Osteocyte (in vitro differentiated cells): ENCODE measurements at places on chromosomes 12 and 14. TPM values are rescaled to one million over a fixed set of nuclear protein-coding genes. Genes with fewer than 3 reads are reported as not detected.
A peak's percentile ranks its signal among the peaks of the same experiment; 100 is the strongest.

GRCh38 chr14:94446126-94446525, 6.5 kb downstream of the SERPINA11 start:
- H3K4me3 ChIP-seq = no peak overlapping the region
- H3K27me3 ChIP-seq = peaks cover 21% of the 10 kb centered on the region

The GALNT16 gene
- 2.6 and 3.1 TPM in 2 replicates for total RNA-seq

- H3K4me1 ChIP-seq = peaks cover 40% of the 10 kb centered on the region
- H3K27me3 ChIP-seq = no peaks in the 10 kb centered on the region
- no peak for DNase-seq
- H3K4me3 ChIP-seq = no peak overlapping the region
Measured at GRCh38 chr14:99791476-99792209, 1.6 kb upstream of the EML1 start.

GRCh38 chr12:29743801-29744200, 39.9 kb downstream of the TMTC1 start:
- peak overlapping the region; percentile 89 for H3K27ac ChIP-seq
- H3K4me3 ChIP-seq = no peak overlapping the region
- H3K27me3 ChIP-seq = no peaks in the 10 kb centered on the region

DNA sequence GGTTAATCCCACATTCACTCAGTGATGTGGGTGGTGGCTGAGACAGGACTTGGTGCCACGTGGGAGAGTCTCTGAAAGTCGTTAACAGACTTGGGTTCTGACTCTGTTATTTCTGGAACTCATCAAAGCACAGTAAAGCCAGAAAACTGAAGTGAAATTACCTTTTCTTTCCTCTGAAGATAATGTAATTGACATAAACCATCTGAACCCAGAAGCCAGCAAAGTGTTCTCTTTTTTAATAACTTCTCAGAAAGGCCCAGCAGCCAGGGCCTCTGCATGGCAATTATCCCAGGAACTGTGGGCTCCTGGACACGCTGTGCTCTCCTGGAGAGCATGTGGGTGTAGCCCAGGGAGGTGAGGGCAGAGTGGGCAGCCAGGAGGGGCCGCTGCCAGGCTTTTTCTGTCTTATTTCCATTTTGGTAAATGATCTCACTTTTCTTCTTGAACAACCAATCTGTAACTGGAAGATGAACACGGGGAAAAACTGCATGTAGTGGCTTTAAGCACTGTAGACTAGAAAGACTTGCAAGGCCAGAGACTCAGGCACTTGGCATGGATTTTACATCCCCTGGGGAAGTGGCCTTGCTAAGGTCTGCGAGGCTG, 444.1 kb upstream of the TMEM132C start:
- DNase-seq = no peak
- no peaks in the 10 kb centered on the region for H3K36me3 ChIP-seq
- no peak overlapping the region for H3K4me3 ChIP-seq
- H3K27ac ChIP-seq = no peak overlapping the region

DNA sequence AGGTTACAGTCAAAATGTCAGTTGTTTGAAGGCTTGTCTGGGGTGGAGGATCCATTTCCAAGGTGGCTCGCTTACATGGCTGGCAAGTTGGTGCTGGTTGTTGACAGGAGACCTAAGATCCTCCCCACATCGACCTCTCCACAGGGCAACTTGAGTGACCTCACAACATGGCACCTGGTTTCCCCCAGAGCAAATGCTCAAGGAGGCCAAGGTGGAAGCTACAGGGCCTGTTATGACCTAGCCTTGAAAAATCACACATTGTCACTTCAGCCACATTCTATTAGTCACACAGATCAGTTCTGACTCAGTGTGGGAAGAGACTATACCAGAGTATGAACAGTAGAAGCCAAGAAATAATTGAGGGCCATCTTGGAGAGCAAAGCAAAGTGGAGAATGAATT, 11.3 kb upstream of the GNG2 start:
- peaks cover 2% of the 10 kb centered on the region for H3K4me1 ChIP-seq
- H3K36me3 ChIP-seq = no peaks in the 10 kb centered on the region
- peaks cover 6% of the 10 kb centered on the region for H3K27me3 ChIP-seq
- no peak overlapping the region for H3K4me3 ChIP-seq
- H3K27ac ChIP-seq = no peak overlapping the region

DNA sequence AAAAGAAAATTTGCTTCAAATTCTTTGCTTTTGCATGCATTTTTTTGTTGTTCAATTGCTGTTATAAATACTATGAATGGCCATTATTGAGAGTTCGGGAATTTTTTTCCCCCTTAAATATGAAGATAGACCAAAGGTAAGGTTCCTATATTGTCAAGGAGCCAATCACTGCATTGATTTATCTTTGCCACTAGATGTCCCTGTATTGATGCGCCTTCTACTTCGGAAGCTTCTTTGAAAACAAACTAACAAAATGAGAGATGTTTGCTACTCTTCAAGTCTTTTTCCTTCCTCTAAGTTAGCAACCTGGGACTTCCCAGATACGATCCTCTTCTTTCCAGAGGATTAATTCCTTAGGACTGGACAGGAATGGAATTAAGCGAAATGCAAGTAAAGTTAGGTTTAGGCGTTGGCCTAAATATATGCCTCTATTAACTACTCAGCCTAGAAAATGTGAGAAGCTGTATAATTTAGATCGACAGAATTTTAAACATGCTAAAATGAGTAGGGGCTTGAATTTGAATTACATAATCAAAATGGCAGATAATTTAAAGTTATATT, 318.1 kb downstream of the AEBP2 start:
- H3K27me3 ChIP-seq = no peaks in the 10 kb centered on the region
- H3K27ac ChIP-seq = peak overlapping the region; percentile 72
- no peak for DNase-seq
- no peak overlapping the region for H3K4me3 ChIP-seq
- H3K36me3 ChIP-seq = peaks cover 3% of the 10 kb centered on the region
- peaks cover 54% of the 10 kb centered on the region for H3K4me1 ChIP-seq

GRCh38 chr12:12511021-12511783, 51.5 kb downstream of the DUSP16 start:
- no peak overlapping the region for H3K4me3 ChIP-seq
- DNase-seq = no peak
- H3K4me1 ChIP-seq = peaks cover 19% of the 10 kb centered on the region
- H3K27ac ChIP-seq = no peak overlapping the region

- H3K27me3 ChIP-seq = no peaks in the 10 kb centered on the region
- H3K4me3 ChIP-seq = no peak overlapping the region
- H3K36me3 ChIP-seq = no peaks in the 10 kb centered on the region
- H3K4me1 ChIP-seq = no peaks in the 10 kb centered on the region
- H3K27ac ChIP-seq = no peak overlapping the region
Measured at GRCh38 chr14:106518054-106518943, 991.9 kb downstream of the TMEM121 start.

The NFE2 gene
- total RNA-seq = 0.30 TPM in 1 of 2 replicates, not detected in the other

GRCh38 chr14:63854330-63854729, 1.5 kb downstream of the SYNE2 start:
- peaks cover 18% of the 10 kb centered on the region for H3K4me1 ChIP-seq
- DNase-seq = no peak
- H3K4me3 ChIP-seq = peak overlapping the region; percentile 91
- no peaks in the 10 kb centered on the region for H3K27me3 ChIP-seq
- H3K36me3 ChIP-seq = no peaks in the 10 kb centered on the region
- H3K27ac ChIP-seq = no peak overlapping the region

The CD4 gene
- 0.60 and 0.62 TPM in 2 replicates for total RNA-seq

DNA sequence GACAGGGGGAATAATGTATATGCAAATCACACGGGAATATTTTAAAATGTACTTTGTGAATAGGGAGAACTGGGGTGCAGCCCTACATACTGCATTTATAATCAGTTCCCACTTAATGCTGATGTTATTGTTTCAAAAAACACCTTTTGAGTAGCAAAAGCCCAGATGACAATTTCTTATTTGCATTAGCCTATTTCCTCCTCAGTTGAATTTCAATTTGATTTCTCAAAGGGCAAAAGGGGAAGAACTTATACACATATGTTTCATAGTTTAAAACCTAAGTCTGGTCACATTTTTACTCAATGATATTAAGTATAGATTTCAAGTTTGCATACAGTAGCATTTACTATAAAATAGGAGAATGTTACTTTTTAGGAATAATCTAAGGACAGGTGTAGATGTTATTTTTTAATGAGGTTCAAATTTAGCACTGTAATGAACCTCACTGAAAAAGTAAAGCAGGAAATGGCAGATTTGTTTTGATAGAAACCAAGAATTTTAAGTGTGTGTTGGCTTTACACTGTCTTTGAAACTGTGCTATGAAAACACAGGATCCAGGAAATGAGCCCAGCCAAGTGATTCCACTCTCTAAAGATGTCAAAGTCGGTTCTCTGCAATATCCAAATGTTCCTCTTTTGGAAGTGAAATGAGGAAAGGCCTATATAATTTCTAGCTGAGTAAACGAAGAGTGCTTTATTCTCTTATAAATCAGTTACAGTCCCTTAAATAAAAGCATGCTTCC, 367.4 kb downstream of the BTG1 start:
- no peaks in the 10 kb centered on the region for H3K36me3 ChIP-seq
- no peak for DNase-seq
- peaks cover 21% of the 10 kb centered on the region for H3K4me1 ChIP-seq
- H3K27ac ChIP-seq = peak overlapping the region; percentile 55
- no peaks in the 10 kb centered on the region for H3K27me3 ChIP-seq

The MMP17 gene
- total RNA-seq = 1.7 and 2.9 TPM in 2 replicates

DNA sequence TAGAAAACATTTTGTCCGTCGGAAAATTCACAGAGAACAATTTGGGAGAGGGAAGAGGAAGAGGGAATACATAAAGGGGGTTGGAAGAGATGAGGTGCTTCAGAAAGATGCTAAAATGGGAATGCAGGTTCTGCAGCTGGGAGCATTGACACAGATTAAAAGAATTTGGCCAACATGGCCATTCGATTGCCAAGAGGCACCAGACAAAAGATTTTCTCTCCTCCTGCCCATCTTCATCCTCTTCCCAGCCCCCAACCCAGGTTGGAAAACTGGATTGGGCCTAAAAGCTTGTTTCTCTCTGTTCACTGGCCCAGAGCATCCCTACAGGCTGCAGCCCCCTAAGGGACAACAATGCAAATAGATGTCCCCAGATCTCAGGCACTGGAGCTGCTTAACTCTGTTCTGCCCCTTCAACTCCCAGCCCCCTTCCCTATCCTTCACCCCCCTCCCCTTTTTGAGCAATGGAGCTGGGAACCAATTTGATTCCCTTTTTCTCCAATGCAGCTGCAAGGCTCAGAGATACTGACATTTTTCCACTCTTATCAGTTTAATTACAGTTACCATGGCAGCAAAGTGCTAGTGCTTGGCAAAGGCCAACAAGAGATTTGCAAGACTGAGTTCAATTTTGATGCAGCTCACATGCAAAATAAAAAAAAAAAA, 1.9 kb downstream of the LMO3 start:
- peaks cover 58% of the 10 kb centered on the region for H3K27me3 ChIP-seq
- H3K4me1 ChIP-seq = peaks cover 17% of the 10 kb centered on the region
- no peaks in the 10 kb centered on the region for H3K36me3 ChIP-seq
- DNase-seq = no peak

DNA sequence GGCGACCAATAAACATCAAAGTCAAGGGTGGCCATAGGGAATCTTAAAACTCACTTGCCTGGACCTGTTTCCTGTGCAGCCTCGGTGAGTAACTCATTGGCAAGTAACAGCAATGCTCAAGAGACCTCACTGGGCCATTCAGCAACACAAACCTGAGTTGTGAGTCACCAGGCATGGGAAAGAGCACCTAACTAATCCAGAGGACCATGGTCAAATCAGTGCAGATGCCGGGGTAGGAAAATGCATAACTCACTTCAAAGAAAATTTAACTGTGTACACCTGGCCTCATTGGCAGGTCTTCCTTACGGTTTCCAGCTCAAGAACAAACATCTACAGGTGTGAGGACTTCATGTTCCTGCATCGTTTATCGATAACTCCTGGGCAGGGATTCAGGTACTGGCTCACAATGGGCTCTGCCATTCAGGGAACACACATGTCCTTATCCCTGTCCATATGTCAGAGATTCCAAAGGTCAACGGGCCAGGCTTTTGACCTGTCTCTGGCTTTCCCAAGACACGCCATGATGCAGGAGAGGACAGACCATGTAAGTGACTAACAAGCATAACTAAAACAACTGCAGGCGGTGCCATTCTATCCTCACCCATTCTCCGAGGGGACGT, 211.8 kb downstream of the ANO2 start:
- H3K4me1 ChIP-seq = no peaks in the 10 kb centered on the region
- no peak overlapping the region for H3K27ac ChIP-seq
- no peaks in the 10 kb centered on the region for H3K27me3 ChIP-seq
- H3K36me3 ChIP-seq = no peaks in the 10 kb centered on the region
- H3K4me3 ChIP-seq = no peak overlapping the region
- DNase-seq = peak; percentile 38

GRCh38 chr12:53706080-53706479, 21.2 kb downstream of the CALCOCO1 start:
- H3K4me1 ChIP-seq = no peaks in the 10 kb centered on the region
- peaks cover 69% of the 10 kb centered on the region for H3K27me3 ChIP-seq
- H3K36me3 ChIP-seq = no peaks in the 10 kb centered on the region
- DNase-seq = no peak
- H3K4me3 ChIP-seq = no peak overlapping the region
- H3K27ac ChIP-seq = no peak overlapping the region

The AQP5 gene
- total RNA-seq = 0.24 and 0.46 TPM in 2 replicates

- peaks cover 10% of the 10 kb centered on the region for H3K36me3 ChIP-seq
- no peaks in the 10 kb centered on the region for H3K27me3 ChIP-seq
- no peak overlapping the region for H3K27ac ChIP-seq
- DNase-seq = no peak
Measured at GRCh38 chr14:73663548-73664212, 18.9 kb downstream of the DNAL1 start.

GRCh38 chr14:99063620-99064225, 208.3 kb downstream of the BCL11B start:
- H3K4me1 ChIP-seq = no peaks in the 10 kb centered on the region
- DNase-seq = no peak
- no peak overlapping the region for H3K4me3 ChIP-seq
- no peaks in the 10 kb centered on the region for H3K36me3 ChIP-seq

The ACOT4 gene
- total RNA-seq = 1.3 and 1.4 TPM in 2 replicates

DNA sequence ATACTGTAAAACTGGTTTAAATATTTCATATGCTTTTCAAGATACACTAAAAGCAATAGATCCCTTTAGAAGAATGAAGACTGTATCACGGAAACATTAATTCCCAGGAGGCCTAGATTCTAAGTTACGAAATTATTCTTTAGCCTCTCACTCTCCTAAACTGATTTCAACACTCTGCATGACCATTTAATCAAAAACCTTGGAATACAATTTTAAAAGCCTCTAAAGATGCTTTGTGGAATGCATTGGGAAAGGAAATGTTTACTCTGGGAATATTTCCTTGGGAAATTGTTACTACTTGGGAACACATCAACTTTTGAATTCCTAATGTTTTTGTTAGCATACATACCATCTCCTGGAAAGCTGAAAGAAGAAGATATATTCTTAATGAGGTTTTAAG, 255.7 kb upstream of the FAR2 start:
- H3K4me3 ChIP-seq = no peak overlapping the region
- no peaks in the 10 kb centered on the region for H3K36me3 ChIP-seq
- H3K4me1 ChIP-seq = peaks cover 14% of the 10 kb centered on the region
- H3K27ac ChIP-seq = no peak overlapping the region
